Stimulated activated memory B cell treated with anti-CD40 and anti-IgM and Interleukin-4, amounts not matched to agents 10 μg/mL and 1 μg/mL and 100 μg/mL, for 72 hours (primary cell): ENCODE measurements at places on chromosomes 1 and 21.

- ATAC-seq: no peak
These were observed 4.1 kb upstream of the PCP4 start for GRCh38 chr21:39863111-39863510.

GRCh38 chr1:201874672-201875071 is 14.0 kb upstream of the SHISA4 start:
- no peak for ATAC-seq

- no peak for ATAC-seq
These were observed 1211.9 kb downstream of the MRPL39 start for GRCh38 chr21:24395320-24395923.

DNA sequence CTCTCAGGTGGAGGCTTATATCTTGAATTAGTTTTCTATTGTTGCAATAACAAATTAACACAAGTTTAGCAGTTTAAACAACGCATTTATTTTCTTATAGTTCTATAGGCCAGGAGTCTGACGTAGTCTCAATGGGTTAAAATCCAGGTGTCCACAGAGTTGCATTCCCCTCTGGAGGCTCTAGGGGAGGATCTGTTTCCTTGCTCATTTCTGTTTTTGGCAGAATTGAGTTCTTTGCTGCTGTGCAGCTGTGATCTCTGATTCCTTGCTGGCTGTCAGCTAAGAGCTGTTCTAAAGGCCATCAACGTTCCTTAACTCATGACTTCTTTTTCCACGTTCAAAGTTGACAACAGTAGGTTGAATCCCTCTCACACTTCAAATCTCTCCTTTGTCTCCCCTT is 31.8 kb downstream of the S100A10 start:
- ATAC-seq: no peak

DNA sequence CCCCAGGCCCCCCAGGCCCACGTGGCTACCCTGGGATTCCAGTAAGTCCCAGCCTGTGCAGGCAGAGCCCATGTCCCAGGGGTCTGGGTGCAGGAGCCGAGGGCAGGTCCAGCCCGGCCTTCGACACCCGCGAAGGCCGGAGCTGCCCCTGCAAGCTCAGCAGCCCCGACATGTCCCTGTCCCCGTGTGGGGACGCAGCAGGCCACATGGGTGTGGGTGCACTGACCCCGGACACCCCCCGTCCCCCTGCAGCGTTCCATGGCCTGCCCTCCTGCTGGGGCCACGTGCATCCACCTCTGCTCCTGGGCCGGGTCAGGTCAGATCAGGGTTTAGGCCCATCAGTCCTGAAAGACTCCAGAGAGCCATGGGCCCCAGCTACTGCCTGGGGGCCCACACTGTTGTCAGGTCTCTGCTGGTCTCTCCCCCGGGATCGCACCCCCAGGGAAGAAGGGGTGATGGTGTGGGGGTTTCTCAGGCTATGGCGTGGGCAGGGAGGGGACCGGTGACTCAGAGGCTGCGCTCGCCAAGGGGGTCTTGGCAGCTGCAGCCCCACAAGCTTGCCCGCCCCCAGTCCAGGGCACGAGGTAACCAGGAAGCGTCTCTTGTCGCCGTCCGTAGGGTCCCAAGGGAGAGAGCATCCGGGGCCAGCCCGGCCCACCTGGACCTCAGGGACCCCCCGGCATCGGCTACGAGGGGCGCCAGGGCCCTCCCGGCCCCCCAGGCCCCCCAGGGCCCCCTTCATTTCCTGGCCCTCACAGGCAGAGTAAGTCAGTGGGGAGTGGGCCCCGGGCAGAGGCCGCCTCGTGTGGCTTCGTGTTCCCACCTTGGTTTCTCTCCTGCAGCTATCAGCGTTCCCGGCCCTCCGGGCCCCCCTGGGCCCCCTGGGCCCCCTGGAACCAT is 37.5 kb downstream of the SLC19A1 start:
- no peak for ATAC-seq

GRCh38 chr1:205422993-205423642 is 1.3 kb upstream of the LEMD1 start:
- no peak for ATAC-seq

- ATAC-seq: no peak
These were observed 111.4 kb upstream of the ARTN start for GRCh38 chr1:43822040-43822690.

DNA sequence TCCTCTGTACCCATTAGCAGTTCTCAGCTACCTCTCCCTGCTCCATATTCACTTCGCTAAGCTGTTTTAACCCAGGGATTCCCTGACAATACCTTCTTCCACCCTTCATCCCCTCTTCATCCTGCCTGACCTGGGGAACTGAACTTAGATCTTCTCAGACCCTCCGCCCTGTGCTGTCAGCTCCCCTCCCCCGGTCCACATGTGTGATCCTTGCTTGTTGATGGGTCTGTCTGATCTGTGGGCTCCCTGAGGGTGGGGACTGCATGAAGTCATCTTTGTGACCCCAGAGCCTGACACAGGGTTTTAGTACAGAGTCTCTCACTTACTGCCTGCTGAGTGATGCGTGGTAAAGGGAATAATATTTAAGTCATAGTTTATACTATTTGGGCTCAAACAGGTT is 11.8 kb downstream of the CHAF1B start:
- no peak for ATAC-seq

- no peak for ATAC-seq
These were observed 28.1 kb upstream of the ZYG11A start for GRCh38 chr1:52814465-52814864.

- no peak for ATAC-seq
These were observed 567.0 kb downstream of the AJAP1 start for GRCh38 chr1:5221451-5221850.

DNA sequence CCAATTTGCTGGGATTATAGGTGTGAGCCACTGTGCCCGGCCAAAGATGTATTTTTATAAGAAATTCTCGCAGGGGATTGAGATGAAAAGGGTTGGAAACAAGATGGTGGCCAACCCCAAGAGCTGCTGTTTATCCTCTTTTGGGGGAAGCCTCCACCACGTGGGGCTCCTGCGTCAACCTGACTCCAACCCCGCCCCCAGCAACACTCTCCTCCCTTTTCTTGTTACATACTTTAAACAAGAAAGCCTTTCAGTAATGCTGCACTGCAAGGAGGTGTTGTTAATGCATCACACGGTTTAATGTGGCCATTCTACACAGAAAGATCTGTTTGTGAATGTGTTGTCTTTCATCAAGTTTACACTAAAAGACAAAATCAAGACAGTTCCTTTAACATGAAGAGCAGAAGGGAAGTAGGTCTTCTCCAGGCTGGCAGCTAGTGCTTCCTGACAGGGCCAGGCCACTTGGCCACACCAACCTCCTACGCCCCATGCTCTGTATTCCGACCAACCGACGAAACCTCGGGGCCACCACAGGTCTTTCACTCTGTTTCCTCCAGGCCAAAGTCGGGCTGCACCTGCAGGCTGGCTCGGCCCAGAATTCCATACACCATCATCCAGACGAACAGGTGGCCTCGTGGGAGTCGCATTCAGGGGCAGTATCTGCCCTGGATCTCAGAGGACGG is 25.9 kb downstream of the C2CD2 start:
- ATAC-seq: no peak

GRCh38 chr1:53292690-53293089 is 35.2 kb downstream of the LRP8 start:
- ATAC-seq: peak; percentile 85

DNA sequence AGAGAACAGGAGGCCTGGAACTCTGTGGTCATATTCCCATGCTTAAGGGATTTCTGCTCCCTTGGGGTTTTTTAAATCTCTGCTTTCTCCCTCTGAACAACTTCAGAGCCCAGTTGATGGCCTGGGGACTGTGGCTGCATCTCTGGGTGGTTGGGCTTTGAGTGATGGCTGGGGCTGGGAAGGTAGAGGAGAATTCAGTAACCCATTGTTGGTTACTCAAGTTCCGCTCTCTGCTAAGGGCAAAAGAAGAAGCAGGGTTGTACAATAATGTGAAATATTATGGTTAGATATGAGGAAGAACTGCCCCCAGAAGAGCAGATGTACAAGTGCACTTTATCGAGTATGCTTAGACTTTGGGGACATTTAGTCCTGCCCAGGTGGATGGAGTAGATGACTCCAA is 72.1 kb upstream of the CNTN2 start:
- ATAC-seq: no peak

- no peak for ATAC-seq
These were observed 12.3 kb downstream of the LAPTM5 start for GRCh38 chr1:30745156-30745833.

DNA sequence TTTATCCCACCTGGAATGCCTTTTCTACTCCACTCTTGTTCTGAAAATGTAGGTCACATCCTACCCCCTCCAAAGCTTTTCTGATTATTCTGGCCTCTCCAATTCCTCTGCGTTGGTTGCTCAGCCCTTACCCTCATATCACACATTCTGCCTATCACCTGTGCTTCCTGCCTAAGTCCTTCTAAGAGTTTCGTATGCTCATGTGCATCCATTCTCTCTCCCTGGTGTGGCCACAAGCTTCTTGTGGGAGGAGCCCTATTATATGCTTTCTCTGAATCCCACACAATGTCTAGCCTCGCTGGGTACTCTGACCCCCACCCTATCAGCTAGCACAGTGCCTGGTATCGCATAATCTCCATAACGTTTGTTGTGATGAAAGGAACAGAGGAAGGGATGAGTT is 54.2 kb downstream of the CD58 start:
- no peak for ATAC-seq

DNA sequence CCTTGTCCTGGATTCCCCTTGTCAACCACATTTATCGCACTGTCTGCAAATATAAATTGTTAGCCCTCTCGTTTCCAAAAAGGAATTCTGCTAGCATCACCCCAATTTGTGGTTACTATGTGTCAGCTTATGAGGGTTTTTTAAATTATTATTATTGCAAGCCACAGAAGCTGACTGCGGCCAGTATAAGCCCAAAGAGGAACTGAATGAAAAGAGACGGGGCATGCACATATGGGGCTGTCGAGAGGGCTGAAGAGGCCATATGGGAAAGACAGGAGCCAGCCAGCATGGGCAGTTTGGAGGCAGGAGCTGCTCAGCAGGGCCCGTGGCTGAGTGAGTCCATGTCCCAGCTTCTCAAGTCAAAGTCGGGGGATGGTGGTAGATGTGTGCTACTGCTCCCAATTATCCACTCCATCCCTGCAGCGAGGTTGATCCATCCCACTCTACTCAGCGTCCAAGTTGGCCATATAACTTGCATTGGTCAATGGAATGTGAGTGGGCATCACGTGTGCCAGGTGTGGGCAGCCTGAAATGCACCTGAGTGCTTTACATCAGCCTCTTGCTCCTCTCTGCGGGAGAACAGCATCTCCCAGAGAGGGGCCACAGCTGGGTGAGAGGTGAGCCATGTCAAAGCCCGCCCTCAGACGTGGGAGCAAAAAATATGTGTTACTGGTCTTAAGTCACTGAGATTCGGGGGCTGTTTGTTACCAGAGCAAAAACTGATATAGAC is 37.6 kb upstream of the LDLRAP1 start:
- no peak for ATAC-seq

DNA sequence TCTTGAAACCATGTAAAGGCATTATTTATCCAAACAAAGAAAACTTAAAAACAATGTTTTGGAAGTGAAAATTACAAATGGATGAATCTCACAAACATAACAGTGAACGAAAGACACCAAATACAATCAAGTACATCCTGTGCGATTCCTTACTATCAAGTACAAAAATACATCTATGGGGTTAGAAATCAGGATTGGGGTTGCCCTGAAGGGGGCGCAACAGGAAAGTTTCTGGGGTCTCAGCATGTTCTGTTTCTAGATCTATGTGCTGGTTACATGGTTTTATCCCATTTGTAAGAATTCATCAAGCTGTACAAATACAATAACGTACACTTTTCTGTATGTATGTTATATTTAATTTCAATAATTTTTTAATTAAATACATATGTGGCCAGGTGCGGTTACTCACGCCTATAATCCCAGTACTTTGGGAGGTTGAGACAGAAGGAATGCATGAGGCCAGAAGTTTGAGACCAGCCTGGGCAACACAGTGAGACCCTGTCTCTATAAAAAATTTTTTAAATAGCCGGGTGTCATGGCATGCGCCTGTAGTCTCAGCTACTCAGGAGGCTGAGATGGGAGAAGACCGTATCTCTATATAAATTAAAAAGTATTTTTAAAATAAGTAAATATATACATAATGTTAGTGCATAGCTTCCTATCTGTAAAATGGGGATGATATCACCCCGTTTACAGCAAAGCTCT is 121.5 kb upstream of the SOD1 start:
- no peak for ATAC-seq

DNA sequence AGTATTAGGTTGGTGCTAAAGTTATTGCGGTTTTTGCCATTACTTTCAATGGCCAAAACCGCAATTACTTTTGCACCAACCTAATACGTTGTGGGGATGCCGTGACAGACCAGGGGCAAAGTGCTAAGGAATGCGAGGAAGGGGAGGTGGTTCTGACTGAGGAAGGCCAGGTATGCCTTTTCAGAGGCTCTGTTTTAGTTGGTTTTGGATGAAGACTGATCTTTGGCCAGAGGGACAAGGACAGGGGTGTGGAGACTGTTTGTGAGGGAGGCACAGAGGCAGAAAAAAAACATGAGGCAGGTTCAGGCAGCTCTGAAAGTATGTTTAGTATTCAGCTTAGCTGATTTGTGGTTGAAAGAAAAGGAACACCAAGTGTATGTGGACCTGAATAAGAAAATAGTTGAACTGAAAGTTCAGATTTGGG is 358.2 kb downstream of the RPS6KC1 start:
- ATAC-seq: no peak

DNA sequence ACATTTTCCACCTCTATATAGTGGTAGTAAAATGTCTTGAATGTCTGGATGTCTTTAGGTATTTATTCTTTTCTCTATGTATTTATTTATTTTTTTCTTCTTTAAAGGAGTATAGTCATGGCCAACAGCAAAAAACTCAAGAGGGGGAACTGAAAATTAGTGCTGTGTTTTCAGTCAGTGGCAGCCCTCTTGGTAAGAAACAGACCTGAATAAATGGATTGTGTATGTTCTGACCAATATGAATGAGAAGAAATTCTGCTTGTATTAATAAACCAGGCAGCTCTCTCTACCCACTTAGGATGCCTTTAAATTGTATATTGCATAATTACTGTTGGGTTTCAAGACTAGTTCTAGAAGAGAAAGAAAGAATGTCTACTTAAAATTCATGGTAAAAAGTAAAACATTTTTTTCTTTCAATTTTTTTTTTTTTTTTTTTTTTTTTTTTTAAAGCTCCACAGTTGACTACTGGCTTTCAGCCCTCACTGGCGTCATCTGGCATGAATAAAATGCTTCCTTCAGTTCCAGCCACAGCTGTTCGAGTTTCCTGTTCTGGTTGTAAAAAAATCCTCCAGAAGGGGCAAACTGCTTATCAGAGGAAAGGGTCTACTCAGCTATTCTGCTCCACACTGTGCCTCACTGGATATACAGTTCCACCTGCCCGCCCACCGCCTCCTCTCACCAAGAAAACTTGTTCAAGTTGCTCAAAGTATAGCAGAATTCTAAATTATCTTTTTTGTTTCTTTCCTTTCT is 101.6 kb downstream of the ZMYM4 start:
- no peak for ATAC-seq

GRCh38 chr1:206933333-206933945 is 11.7 kb upstream of the FCMR start:
- peak; percentile 32 for ATAC-seq

DNA sequence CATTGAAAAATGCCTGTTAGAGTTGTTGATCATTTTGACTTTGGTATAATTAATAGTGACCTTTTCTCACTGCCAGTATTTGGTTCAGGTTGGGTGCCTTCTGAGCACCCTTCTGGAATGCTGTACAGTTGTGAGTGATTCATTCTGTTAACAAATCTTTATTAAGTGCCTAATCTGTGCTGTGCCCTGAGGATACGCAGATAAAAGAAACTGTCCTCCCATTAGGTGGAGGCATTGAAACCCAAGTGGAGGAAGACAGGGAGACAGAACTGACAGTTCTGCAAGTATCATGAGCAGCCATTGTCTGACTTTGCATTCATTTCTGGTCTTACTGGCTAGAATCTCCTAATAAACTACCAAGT is 76.1 kb upstream of the ZNF326 start:
- ATAC-seq: no peak

- no peak for ATAC-seq
These were observed 5.9 kb upstream of the CDC20 start for GRCh38 chr1:43352881-43353280.
